ENCODE measurements at places on chromosomes 6 and 20.

DNA sequence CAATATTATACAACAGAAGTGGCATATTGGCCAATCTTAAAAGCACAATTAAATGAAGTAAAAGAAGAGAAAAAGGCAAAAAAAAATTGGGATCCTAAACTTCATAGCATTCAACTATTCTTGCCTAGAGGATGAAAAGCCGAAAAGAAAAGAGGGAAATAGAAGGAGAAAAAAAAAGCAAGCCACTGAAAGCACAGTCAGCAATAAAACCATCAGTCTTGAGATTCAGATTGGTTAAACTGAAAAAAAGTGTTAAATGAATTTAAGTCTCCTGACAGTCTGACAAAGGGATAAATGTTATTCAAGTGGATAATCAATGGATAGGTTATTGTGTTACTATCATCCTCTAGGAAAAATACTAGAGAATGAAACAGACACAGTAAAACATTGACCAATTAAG, 19.9 kb downstream of the MOXD1 start:
- DNase-seq, result no peak

DNA sequence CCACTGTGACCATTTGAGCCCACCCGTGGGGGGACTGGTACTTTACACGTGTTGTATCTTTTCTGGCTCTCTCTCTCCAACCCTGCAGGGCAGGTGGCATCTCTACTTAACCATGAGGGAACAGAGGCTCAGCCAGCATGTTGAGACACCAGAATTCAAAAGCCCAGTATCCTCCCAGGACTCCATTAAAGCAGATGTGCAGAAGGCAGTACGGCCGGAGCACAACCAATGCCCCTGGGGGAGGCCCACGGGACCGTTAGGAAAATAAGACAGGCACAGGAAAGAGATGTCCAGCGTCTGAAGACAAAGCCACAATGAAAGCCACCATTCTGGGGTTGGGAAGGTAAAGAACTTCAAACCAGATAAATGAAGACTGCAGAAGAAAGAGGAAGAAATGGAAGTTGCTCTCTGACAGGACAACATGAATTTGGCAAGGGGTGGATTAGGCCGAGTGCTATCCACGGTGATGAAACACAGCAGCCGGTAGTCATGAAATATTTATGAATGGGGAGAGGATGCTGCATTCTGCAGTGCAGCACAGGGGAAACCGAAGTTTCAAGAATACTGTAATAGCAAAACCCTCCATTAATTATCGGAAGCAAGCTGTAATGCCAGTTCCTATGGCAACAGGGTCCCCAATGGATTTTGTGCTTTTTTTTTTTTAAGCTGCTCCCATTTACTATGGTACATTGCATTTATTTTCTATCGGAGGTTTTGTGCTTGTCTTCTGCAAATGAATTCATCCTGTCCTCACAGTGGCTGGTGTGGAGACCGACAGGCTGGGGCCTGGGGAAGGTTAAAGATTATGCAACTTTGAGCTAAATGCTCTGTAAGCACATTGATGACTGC, 179.4 kb downstream of the NRN1 start:
- DNase-seq, result no peak

- no peak for DNase-seq
Observed at GRCh38 chr6:169915769-169916550, 164.5 kb downstream of the ERMARD start.

GRCh38 chr6:167103041-167103891, 19.6 kb upstream of the CCR6 start:
- DNase-seq, result no peak

GRCh38 chr6:35512740-35513139, at the start of gene TULP1:
Gene TULP1, minus strand, starts transcription at chr6:35512896. Its CDS starts 38 bp downstream, at chr6:35512858.
- no peak for DNase-seq

GRCh38 chr20:32807706-32808105, 12.0 kb upstream of the MAPRE1 start:
- no peak for DNase-seq

DNA sequence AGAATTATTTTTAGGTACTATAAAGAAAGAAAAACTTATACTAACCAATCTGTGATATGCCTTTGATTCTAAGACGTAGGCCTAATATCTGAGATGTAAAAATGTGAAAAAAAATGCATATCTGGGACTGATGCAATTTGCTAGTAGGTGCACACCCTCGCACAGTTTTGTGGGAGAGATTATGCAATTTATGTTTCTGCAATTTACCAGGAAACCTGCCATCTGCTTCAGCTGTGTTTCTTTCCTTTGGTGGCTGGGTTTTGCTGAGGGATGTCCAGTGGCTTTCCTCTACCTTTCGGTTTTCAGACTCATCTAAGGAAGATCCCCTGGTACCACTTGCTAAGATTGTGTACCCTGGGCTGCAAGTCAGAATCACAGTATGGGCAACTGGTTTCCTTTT, 186.9 kb downstream of the ZFP64 start:
- no peak for DNase-seq

GRCh38 chr6:56232436-56232835, 14.9 kb downstream of the COL21A1 start:
- no peak for DNase-seq

GRCh38 chr20:14597206-14597715, 259.8 kb upstream of the FLRT3 start:
- no peak for DNase-seq

DNA sequence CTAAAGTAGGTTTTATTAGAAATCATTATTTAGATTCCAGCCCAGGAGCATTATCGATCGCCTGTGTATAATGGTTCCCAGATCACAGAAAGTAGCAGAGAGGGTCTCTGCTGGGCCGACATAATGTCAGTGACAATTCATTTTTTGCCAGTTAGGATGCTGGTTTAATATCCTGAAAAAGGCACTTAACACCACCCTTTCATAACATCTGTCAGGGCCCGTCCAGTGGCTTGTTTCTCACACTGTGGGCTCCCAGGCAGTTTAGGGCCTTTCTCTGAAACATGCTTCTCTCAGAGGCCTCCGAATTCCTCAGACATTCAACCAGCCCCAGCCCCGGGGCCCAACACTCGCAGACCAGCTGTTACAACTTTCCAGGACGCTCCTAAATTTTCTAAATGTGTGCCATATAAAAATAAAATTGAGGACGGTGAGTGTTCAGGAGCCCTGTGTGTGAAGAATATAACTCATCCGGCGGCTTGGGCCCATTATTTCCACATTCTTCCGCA, 108.6 kb upstream of the EYA4 start:
- DNase-seq, result no peak

DNA sequence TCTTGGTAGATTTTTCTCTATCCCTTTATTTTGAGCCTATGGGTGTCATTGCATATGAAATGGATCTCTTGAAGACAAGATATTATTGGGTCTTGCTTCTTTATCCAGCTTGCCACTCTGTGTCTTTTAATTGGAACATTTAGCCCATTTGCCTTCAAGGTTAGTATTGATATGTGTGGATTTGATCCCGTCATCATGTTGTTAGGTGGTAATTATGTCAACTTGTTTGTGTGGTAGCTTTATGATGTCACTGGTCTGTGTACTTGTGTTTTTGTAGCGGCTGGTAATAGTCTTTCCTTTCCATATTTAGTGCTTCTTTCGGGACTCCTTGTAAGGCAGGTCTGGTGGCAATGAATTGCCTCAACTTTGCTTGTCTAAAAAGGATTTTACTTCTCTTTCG, 61.9 kb downstream of the UNC5CL start:
- no peak for DNase-seq

GRCh38 chr6:150255840-150256239, 113.0 kb upstream of the IYD start:
- no peak for DNase-seq

DNA sequence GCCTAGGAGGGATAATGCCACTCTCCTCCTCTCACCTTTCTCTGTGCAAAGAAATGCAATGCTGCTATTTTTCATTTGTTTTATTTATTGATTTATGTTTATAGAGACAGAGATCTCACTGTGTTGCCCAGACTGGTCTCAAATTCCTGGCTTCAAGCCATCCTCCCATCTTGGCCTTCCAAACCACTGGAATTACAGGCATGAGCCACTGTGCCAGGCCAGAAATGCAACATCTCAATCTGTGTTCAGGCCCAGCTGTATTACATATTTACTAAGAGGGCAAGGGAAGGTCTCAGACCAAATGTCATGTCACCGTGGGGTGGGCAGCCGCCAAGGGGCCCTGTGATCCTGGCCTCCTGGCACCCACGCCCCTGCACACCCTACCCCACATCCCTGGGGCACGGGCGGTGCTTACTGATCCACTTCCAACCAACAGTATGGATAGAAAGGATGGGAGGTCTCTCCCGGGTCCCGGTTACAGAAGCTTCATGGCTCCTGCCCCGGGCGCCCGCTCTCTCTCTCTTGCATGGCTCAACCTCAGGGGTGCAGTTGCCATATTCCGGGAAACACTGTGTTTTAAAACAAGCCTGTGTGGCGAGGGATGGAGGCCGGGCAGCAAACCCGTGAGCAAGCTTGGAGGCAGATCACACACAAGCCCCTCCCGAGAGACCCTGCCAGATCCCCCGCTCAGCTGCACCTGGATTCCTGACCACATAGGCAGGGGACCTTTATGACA, 111.8 kb downstream of the AGPAT4 start:
- DNase-seq, result no peak

DNA sequence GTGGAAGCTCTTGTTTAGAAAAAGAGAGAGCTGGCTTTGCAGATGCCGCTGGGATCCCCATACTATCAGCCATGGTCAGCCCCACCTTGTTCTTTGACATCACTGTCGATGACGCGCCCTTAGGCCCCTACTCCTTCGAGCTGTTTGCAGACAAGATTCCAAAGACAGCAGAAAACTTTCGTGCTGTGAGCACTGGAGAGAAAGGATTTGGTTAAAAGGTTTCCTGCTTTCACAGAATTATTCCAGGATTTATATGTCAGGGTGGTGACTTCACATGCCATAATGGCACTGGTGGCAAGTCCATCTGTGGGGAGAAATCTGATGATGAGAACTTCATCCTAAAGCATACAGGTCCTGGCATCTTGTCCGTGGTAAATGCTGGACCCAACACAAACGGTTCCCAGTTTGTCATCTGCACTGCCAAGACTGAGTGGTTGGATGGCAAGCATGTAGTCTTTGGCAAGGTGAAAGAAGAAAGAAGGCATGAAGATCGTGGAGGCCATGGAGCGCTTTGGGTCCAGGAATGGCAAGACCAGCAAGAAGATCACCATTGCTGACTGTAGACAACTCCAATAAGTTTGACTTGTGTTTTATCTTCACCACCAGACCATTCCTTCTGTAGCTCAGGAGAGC, 2.4 kb upstream of the BLCAP start:
- DNase-seq, result no peak

- DNase-seq, result no peak
Observed at GRCh38 chr20:12927489-12927888, 81.3 kb upstream of the SPTLC3 start.

GRCh38 chr6:36599791-36600209, 5.6 kb downstream of the SRSF3 start:
- DNase-seq, result no peak

GRCh38 chr6:133973109-133973971, 20.3 kb downstream of the TBPL1 start:
- DNase-seq, result peak; percentile 38

DNA sequence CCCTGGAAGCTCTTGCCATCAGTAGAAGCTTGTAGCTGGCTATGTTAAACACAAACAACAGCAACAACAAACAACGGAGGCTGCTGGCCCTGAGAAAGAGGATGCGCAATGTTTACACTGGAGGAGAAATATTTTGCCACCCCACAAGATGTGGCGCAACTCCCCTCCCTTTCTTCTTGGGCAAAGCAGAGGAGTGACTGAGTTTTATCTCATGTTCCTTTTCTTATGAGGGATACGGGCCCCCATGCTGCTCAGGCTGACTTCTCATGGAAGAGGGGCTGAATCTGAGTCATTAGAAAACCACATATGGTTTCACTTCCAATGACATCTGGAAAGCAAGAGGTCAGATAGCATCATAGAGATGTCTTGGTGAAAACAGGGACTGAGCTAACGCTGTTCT, 75.9 kb upstream of the HDDC2 start:
- DNase-seq, result no peak

GRCh38 chr6:158161566-158162254, 6.4 kb downstream of the SERAC1 start:
- DNase-seq, result no peak

GRCh38 chr6:136783495-136784270, 8.6 kb downstream of the MAP3K5 start:
- no peak for DNase-seq

- DNase-seq, result no peak
Observed at GRCh38 chr6:155404937-155405336, 50.7 kb downstream of the NOX3 start.

- no peak for DNase-seq
Observed at GRCh38 chr6:132929141-132929540, 114.8 kb downstream of the RPS12 start.

Measured in NCI-H1105 (cell line).